ENCODE measurements at places on chromosomes 2 and 18. TPM values are rescaled to one million over a fixed set of nuclear protein-coding genes. Genes with fewer than 3 reads are reported as not detected.

DNA sequence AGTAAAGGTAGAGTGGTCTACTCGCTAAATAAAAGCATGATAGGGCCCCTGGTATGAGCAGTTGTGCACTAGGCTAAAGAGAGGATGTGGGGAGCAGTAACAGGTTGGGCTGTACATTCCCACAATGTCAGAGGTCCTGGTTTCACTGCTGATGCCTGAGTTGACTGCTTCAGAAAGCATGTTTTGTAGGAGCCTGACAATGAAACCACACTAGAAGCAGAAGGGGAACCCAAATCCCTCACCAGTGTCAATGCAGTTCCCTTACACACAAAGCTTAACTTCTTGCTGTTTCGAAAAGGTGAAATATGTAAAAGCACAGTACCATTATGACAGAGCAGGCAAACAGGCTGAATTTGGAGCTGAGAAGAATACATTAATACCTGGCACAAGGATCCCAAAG is 291.7 kb upstream of the KYNU start:
- DNase-seq: no peak

DNA sequence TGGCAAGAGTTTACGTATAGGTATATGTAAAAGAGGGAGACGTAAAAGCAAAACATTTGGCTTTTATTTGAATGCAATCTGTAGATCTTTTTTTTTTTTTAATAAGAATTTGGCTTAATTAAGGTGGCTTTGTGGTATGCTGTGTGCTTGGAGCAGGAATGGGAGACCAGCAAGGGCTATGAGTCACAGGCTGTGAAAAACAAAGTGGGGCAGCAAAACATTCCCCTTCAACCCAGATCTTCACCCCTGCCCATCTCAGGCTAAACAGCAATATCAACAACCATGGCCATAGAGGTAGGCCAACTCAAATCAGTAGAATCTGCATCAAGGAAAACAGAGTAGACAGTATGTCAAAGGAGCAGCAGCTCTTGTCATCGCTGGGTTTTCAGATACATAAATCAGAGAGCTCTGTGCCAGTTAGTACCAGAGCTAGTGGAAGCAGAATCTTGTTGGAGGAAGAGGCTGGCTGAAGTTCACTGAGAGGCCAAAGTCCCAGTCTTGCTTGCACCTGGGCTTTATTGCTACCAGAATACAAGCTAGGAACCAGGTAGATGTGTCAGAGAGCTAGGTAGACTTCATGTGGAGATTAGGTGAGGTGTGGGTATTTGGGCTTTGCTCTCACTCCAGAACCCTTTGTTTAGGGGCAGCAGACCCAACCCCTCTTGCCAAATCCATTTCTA is 191.5 kb upstream of the FANCL start:
- DNase-seq: no peak

DNA sequence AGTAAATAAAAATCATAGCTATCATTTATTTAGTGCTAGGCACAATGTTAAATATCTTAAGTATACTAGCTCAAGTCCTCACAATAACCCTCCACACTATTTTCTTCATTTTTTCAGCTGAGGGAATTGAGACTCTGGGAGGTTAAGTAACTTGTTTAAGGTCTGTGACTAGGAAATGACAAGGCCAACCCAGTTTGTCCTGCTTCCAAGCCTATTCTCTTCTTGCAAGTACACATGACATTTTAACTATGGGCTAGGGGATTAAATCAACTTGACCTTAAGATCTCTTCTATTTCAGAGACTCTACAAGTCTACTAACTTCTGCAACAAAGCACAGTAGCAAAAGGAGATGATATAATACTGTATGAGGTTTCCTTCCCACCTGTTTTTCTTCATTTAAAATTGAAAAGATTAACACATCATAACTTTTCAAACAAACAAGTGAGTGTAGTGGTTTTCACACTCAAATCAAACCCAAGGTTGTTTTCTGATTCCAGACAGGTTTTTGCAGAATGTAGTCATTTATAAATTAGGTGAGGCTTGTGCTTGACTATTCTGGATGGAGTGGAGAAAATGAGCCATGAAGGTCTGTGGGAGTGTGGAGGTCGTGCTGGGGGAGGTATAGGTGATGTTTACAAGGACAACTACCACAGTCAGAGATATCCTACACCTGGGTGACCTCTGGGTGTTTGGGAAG is 57.0 kb downstream of the CD28 start:
- DNase-seq: no peak

The MEP1B gene
- not detected for total RNA-seq

DNA sequence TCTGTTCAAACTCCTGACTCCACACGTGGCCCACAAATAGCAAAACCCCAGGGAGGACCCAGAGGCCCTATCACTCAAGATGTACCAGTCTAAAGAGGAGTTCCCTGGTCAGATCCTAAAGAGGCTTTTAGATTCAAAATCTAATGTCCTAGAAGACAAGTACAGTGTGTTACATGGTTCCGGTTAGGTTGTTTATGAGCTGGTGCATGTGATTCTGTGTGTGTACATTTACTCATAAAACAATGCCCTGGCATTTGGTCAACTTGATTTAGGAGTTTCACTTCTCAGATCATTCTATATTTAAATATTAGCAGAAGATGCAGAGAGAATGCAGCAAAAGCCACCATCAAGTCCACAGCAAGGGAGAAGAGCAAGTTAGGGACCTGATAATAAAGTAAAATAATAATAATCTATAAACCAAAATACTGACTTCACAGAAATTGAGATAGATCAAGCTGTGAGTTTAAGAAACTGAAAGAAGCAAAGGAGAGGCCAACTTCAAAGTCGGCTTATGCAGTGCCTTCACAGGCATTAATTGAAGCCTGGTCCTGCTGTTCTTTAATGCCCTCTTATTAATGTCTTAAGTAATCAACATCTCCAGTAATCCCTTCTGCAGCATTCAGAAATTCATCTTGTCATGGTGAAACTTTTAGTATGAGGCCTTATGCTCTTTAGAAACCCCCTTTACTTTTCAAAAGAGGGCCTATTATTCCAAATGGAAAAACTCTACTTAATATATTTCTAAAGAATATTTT is 4.2 kb upstream of the AP1S3 start:
- no peak for DNase-seq
